Stimulated activated CD4-positive, alpha-beta T cell treated with anti-CD3 and anti-CD28 coated beads, Interleukin-12 subunit alpha, Interleukin-12 subunit beta, amount 100 ng/mL, for 48 hours (primary cell): ENCODE measurements at places on chromosomes 16 and 17.

GRCh38 chr16:89423681-89424260, 66.6 kb downstream of the ANKRD11 start:
- no peak for DNase-seq

- no peak for DNase-seq
Observed at GRCh38 chr16:64092271-64092670, 1029.6 kb downstream of the CDH11 start.

DNA sequence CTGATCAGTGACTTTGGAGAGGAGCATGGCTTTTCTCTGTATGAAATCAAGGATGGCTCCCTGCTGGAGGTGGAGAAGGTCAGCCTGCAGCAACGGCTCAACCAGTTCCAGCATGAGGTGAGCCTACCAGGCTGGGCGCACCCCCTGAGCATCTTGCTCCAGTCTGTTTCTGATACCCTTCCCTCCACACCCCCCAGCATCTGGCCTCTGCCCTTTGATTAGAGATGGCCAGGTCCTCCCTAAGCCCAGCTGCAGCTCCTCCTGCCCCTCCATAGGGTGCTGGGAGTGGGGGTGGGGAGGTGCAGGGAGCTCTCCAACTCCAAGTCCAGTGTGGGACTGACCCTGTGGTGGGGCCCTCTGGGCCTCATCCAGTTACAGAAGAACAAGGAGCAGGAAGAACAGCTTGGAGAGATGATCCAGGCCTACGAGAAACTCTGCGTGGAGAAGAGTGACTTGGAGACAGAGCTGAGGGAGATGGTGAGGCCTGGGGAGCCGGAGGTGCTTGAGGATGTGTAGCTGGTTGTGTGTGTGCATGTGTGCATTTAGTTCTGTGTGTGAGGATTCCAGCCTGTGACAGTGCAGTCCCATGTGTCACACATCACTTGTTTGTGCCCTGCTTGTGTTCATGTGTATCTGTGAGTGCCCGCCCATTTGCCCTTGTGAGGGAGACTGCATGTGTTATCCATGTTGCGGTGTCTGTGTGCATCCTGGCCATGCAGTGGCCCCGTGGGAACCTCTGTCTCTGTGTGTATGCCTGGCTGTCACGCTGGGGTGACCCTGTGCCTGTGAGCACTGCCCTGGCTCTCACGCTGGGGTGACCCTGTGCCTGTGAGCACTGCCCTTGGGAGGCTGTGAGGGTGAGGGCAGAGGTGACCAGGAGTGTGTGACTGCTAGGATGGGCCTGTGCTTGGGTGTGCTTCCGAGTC, 3.0 kb downstream of the TBKBP1 start:
- no peak for DNase-seq

DNA sequence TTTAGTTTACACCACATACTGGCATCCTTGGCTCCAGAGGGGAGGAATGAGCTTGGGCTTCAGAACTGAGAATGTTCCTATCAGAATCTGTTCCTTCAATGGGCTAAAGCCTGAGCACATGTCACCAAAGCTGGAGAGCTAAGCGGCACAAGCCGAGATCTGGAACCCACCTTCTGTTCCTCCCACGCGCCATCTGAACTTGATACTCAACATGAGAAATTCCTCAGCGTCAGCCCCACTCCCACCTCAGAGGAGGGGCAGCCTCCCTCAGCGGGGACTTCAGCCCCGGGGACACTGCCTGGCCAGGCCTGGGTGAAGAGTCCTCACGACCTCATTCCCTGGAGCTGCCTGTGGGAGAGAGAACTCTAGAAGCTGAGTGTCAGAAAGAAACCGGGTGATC, 22.8 kb upstream of the SLC47A1 start:
- no peak for DNase-seq

- no peak for DNase-seq
Observed at GRCh38 chr16:69109486-69110270, 4.2 kb downstream of the HAS3 start.
